NAMALWA (cell line): ENCODE measurements at places on chromosomes 7 and 10.
A peak's percentile ranks its signal among the peaks of the same experiment; 100 is the strongest.

GRCh38 chr7:94060752-94061151 lies 56.6 kb upstream of the BET1 start:
- no peak for DNase-seq

- DNase-seq, result no peak
Measured at GRCh38 chr10:15344876-15345285, 26.2 kb downstream of the FAM171A1 start.

- DNase-seq, result peak; percentile 45
Measured at GRCh38 chr7:101174322-101174854, 5.7 kb downstream of the NAT16 start.

GRCh38 chr10:6232225-6232807 lies 29.6 kb downstream of the PFKFB3 start:
- no peak for DNase-seq

- no peak for DNase-seq
Measured at GRCh38 chr10:75724047-75724446, 292.6 kb downstream of the LRMDA start.

GRCh38 chr7:122675621-122676020 lies 23.3 kb downstream of the RNF133 start:
- no peak for DNase-seq

DNA sequence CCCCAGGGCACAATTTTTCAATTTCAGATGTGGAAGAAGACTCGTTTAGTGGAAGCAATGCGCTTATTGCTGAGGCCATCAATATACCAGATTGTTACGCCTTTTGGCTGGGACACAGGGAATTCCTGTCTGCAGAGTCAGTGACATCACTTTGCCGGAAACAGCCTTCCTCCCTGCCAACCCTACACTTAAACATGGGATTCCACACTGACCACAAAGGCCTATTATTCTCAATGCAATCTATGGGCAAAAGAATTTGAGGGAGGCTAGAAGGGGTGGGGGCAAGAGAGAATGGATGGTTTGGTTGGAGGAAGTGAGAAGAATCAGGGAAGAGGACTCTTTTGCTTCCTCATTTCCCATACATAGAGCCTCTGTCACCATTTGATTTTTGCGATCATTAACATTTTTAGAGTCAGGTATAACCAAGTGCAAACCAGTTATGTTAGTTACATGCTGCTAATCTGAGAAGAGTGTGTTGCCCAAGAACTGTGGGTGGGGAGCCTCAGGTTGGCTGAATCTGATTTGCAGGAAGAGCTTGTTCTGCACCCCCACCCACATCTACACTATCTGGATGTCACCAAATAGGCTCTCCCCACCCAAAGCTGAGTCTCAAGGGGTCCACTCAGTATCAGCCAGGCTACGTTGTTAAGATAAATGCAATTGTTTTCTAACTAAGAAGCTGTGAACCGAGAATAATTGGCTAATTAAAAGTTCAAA lies 58.2 kb downstream of the ENTPD1 start:
- no peak for DNase-seq

DNA sequence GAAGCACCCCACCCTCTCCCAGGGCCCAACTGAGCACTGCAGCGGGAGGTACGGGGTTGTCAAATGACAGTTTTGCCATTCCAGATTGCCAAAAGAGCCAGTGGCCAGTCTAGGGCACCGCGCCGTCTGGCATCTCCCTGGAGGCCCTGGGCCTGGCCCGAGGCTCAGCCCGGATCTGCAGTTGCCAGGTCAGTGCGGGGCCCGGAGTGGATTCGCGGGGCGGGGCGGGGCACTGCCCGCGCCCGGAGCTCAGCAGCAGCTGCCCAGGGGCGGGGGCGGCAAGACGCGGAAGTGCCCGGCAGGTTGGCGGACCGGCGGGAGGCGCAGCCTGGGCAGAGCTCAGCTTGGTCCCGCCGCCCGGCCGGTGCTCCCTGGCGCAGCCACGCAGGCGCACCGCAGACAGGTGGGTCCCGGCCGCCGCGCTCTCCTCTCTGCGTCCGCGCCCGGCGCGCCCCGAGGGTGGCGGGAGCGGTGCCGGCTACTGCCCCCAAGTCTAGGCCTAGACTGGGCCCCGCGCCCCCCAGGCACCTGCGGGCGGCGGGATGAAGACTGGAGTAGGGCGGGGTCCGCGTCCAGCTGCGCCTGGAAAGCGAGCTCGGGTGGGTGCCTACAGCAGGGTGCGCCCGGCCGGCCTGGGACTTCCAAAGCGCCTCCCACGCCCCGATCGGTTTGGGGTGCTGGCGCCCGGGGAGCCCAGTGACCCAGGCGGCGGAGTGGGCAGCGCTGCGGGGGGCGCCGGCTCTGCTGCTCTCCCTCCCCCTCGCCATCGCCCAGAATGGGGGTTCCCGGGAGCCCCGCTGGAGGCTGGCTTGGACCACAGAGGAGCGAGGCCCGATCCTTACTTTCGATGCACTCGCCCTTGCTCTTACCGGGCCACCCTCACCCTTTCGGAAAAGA lies at the start of gene IRF5:
Gene IRF5 (plus strand): TSS at position 281 of the 897 bp plus-strand sequence. CDS start 4,155 bp downstream, outside the sequence.
- DNase-seq, result no peak

DNA sequence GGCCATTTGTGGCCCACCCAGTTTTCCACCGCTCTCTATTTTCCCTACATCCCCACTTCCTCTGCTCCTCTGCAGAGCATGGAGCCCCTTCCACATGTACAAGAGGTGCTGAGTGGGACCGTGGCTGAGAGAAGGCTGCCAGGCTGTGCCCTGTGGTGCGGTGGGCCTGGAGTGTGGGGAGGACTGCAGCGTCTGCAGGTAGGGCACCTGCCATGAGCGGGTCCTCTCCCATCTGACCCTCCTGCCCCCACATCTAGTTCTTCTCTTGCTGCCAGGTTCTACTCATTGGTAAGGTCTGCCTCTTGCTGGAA lies 145.6 kb upstream of the FAM20C start:
- DNase-seq, result no peak

DNA sequence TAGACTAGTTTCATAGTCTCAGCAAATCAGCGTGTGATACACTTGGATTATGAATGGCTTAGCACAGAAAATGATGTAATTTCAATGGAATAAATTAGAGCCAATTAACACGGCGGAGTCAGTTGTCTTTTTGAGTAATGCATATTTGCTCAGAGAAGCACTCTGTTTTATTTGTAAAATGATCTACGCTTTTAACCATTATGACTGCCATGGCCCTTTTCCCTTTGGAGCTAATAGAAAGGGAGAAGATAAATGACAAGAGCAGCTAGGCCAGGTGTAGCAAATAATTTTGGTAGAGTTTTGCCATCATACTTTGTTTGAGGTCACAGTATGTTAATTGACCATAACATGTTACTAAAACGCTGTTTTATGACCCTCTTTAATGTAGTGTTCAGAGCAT lies 86.8 kb downstream of the GPR158 start:
- DNase-seq, result no peak

DNA sequence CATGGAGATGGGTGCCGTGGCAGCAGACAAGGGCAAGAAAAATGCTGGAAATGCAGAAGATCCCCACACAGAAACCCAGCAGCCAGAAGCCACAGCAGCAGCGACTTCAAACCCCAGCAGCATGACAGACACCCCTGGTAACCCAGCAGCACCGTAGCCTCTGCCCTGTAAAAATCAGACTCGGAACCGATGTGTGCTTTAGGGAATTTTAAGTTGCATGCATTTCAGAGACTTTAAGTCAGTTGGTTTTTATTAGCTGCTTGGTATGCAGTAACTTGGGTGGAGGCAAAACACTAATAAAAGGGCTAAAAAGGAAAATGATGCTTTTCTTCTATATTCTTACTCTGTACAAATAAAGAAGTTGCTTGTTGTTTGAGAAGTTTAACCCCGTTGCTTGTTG lies 25.9 kb downstream of the BAG3 start:
- no peak for DNase-seq

DNA sequence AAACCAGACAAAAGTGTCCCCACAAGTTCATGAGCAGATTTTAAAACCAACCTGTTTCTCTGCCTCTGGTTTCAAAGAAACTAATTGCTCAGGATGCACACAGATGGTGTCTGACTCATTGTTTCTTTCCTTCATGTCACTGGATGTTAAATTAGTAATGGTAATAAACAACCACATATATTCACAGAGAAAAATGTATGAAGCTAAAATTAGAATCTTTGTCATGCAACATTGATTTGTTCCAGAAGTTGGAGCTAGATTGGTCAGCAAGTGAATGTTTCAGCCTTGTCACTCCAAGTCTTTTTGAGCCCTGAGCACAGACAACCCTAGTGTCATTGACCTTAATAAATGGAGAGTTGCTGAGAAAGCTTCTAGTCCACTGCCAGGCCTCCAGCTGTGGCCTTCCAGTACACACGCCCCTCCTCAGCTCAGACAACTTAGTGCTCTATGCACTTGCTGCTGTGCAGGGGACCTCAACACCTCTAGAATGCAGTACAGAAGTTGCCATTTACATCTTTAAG lies 175.9 kb downstream of the CCDC71L start:
- DNase-seq, result no peak

DNA sequence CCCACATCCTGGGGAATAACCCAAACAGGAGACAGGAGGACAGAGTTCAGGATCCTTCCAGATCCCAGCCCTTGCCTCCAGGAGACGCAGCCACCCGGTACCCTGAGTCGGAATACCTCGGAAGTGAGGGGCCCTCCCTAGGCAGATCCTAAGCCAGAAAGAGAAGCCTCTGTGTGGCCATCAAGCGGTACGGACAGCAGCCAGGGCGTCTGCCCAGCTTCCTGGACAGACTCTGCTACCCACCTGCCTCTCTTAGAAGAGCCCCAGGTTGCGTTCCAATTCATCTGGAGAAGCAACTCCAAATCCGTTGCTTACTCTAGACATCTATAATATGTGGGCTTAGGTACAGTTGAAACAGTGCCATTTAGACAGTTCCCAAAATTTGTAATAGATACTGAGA lies 220.2 kb upstream of the SH2B2 start:
- no peak for DNase-seq

- DNase-seq, result no peak
Measured at GRCh38 chr7:32026083-32026425, 44.2 kb downstream of the PDE1C start.

DNA sequence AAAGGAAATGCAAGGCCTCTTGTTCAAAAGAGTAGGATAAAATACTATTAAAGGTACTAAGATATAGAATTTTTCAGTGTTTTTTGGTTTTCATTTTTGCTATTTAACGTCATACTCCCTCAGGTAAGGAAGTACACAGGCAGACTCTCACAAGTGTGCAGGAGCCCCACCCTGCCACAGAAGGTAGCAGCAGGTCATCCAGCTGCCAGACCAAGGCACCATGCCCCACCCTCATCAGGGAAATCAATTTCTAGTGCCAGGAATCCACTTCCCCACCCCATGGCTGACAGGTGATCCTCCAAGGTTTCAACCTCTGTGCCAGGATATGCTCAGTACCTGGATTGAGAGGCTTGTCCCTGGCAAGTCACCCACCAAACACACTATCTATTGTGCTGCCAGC lies 712.9 kb downstream of the SORCS3 start:
- DNase-seq, result no peak
